Aortic smooth muscle cell (primary cell): ENCODE measurements at places on chromosomes 16 and 17. TPM values are rescaled to one million over a fixed set of nuclear protein-coding genes. Genes with fewer than 3 reads are reported as not detected.

The HMOX2 gene
- 70.1 and 71.5 TPM in 2 replicates for total RNA-seq

The KRT25 gene
- not detected in 2 replicates for total RNA-seq

The KRTAP4-5 gene
- not detected in 2 replicates for total RNA-seq

The ITGA2B gene
- total RNA-seq, result under 0.01 TPM in 1 of 2 replicates, not detected in the other

The PRAC2 gene
- not detected in 2 replicates for total RNA-seq

The SLC22A31 gene
- 0.13 and 0.25 TPM in 2 replicates for total RNA-seq

The CNGB1 gene
- total RNA-seq, result under 0.01 TPM in 2 replicates

The FAM20A gene
- 20.8 and 45.8 TPM in 2 replicates for total RNA-seq

The ALOXE3 gene
- not detected in 2 replicates for total RNA-seq

The HYDIN gene
- 1.1 TPM in 2 replicates for total RNA-seq

The PIGL gene
- 16.0 and 17.7 TPM in 2 replicates for total RNA-seq

The MT3 gene
- not detected in 2 replicates for total RNA-seq

The SLC6A2 gene
- not detected in 2 replicates for total RNA-seq

The RHBDF2 gene
- total RNA-seq, result 3.3 and 3.4 TPM in 2 replicates

The LDHD gene
- 0.26 and 0.31 TPM in 2 replicates for total RNA-seq

The KCNH4 gene
- not detected in 2 replicates for total RNA-seq

The SCIMP gene
- not detected in 2 replicates for total RNA-seq

The SLFN14 gene
- total RNA-seq, result not detected in 2 replicates

The HS3ST3A1 gene
- total RNA-seq, result 0.53 and 1.5 TPM in 2 replicates

The PLXDC1 gene
- 0.40 and 0.50 TPM in 2 replicates for total RNA-seq

The ZFP3 gene
- total RNA-seq, result 1.3 and 1.7 TPM in 2 replicates

The APOH gene
- total RNA-seq, result not detected in 2 replicates

The BAHCC1 gene
- total RNA-seq, result 5.7 and 10.4 TPM in 2 replicates

The CIITA gene
- under 0.01 and 0.31 TPM in 2 replicates for total RNA-seq

The NKD1 gene
- 0.53 and 0.62 TPM in 2 replicates for total RNA-seq

The ZG16B gene
- total RNA-seq, result 0.25 and 3.7 TPM in 2 replicates

The CDRT15 gene
- total RNA-seq, result not detected in 2 replicates

The BAIAP3 gene
- total RNA-seq, result 0.92 and 1.2 TPM in 2 replicates

The BBS2 gene
- 64.7 and 65.5 TPM in 2 replicates for total RNA-seq

The CFAP97D1 gene
- under 0.01 TPM in 2 replicates for total RNA-seq

The CACNG1 gene
- not detected in 2 replicates for total RNA-seq

The CIBAR2 gene
- not detected in 2 replicates for total RNA-seq

The PROCA1 gene
- 1.1 and 2.0 TPM in 2 replicates for total RNA-seq

The SLC16A13 gene
- 0.12 and 0.13 TPM in 2 replicates for total RNA-seq

The HSD17B2 gene
- total RNA-seq, result 0.26 and 0.68 TPM in 2 replicates

The KRT23 gene
- not detected in 2 replicates for total RNA-seq
